Renal pelvis (tissue), 12 donors: ENCODE measurements at places on chromosomes 2 and 18. TPM values are rescaled to one million over a fixed set of nuclear protein-coding genes. Genes with fewer than 3 reads are reported as not detected.

CYS1 gene
- 118 TPM for polyA plus RNA-seq

DNA sequence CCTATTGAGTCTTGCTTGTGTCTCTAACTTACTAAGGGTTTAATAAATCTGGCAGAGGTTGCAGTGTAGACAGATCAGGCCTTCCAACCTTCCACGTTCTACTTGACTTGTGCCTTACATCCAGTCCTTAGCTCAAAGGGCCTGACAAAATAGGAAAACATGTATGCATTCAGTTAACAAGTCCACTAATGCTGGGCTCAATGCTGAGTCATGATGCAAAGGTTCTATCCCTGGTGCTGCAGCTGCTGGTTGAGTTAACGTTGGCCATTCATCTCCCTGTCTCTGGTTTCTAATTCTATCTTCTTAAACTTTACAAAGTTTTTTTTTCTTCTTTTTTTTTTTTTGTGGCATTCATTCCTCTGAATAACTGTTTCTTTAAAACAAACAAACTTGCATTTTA lies 46.3 kb upstream of the ITGB6 start:
- no peak for DNase-seq

GRCh38 chr18:2551425-2551824 lies 19.9 kb downstream of the METTL4 start:
- no peak for DNase-seq

STAT4 gene
- 9.9 TPM for polyA plus RNA-seq

GRCh38 chr2:158995677-158996049 lies 27.2 kb downstream of the TANC1 start:
- no peak for DNase-seq

DNA sequence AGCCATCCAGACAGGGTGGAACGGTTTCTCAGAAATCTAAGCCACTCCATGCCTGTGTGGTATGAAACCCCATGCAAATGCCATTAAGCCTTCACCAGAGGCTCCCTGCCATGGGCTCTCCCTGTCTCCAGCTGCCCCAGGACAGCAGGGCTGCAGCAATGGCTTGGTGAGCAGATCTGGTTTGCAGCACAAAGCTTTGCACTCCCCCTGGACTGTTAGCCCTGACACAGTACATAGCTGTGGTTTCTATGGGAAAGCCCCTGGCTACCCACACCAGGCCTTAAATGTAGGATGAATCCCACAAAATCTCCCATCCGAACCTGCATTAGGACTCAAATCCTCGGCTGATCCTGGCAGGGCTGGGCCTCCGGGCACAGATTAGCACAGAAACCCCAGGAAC lies 291.6 kb downstream of the TNS1 start:
- no peak for DNase-seq

DNA sequence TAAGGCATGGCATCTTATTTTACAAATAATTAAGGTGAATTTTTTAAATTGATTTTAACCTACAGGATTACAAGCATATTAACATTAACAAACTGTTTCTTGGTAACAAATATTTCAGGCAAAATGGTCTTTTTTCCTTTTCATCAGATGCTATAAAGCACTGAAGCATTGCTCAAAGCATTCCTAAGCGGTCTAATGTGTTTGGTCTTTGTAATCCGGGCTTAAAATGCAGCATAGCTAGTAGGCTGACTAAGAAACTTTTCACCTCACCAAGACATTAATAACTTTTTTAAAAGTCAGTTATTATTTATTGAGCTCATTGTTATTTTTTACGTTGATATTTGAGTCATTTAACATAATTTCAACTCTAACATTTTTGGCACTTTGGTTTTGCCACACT lies 538.8 kb upstream of the SLC39A10 start:
- DNase-seq: no peak

GRCh38 chr2:117850015-117850414 lies 35.5 kb downstream of the DDX18 start:
- DNase-seq: no peak

GRCh38 chr2:218249691-218250090 lies 11.1 kb upstream of the GPBAR1 start:
- no peak for DNase-seq

DNA sequence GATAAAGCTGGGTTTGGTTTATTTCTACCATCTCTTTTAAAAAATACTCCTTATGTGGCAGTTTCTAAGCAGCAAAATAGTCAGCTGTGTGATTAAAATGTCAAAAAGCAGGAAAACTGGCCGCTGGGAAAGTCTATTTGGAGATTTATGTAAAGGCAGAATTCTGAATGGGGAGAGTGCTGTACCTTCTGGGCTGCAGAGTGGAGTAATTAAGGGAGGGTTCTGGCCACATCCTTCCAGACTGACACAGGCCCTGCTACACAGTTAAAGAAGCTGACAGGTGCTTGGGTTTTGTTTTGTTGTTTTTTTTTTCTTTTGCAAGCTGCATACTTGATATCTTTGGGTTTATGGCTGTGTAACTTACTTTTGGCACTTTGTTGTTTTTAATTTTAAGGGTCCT lies 157.2 kb downstream of the WDSUB1 start:
- DNase-seq: no peak

GRCh38 chr2:36659872-36660312 lies 36.6 kb upstream of the VIT start:
- DNase-seq: no peak

- peak; percentile 61 for DNase-seq
These were observed 132.8 kb downstream of the THADA start for GRCh38 chr2:43462866-43463641.

- DNase-seq: no peak
These were observed 233.3 kb downstream of the SETBP1 start for GRCh38 chr18:44914028-44914427.

DNA sequence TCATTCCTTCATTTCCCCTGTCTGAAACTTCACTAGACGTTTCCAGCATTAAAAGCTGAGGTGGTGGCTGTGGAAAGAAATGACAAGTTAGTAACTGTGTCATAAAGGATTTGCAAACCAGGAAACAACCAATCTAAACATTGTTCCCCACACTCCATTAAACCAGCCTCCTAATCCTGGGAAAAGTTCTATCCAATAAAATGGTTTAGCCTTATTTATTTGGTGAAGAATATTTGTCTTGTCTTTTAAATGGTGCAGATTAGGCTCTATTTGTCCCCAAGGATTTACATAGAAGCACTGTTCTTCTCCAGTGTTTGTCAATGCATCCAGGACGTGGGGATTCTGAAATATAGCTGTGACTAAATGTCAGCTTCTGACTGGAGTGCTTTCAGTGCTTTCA lies 10.5 kb upstream of the DPP4 start:
- no peak for DNase-seq

DNA sequence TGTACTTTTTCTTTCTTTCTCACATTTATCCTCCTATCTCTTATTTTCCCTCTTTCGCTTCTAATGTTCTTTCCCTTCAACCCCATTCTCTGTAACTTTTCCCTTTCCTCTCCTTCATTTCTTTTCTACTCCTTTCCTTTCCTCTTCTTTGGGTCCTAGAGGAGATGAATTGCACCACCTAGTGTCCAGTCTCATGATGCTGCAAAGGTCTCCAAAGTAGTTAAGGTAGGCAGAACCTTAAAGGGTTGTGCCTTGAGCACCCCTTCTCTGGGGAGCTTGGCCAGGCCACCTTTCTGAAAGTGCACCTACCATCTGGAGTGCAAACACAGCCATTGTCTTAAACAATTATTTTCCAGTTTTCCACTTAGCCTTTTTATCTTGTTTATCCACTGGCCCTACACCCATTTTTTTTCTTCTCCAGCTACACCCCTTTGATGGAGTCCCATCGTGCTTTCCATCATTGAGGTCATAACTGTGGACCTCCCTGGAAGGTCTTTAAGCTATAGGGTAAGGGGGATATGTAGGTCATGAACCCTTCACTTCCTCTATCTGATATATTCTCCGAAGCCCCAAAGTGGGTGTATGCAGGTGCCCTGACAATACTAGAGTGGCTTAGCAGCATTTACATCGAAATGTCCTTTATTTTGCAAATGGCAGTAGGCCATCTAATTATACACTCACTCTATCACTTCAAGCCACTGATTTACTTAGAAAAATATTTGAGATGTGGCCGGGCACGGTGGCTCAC lies 155.9 kb downstream of the ESCO1 start:
- peak; percentile 42 for DNase-seq

IL18RAP gene
- polyA plus RNA-seq: 0.17 TPM

- no peak for DNase-seq
These were observed 408.7 kb upstream of the HS6ST1 start for GRCh38 chr2:128727404-128727803.

ERICH2 gene
- 1.7 TPM for polyA plus RNA-seq

- no peak for DNase-seq
These were observed 9.3 kb upstream of the ATL2 start for GRCh38 chr2:38386377-38386776.

EIF5B gene
- polyA plus RNA-seq: 76.2 TPM

GRCh38 chr2:44169155-44169898 lies 652 bp downstream of the PPM1B start:
- DNase-seq: peak; percentile 34

EPAS1 gene
- 35.5 TPM for polyA plus RNA-seq

DNA sequence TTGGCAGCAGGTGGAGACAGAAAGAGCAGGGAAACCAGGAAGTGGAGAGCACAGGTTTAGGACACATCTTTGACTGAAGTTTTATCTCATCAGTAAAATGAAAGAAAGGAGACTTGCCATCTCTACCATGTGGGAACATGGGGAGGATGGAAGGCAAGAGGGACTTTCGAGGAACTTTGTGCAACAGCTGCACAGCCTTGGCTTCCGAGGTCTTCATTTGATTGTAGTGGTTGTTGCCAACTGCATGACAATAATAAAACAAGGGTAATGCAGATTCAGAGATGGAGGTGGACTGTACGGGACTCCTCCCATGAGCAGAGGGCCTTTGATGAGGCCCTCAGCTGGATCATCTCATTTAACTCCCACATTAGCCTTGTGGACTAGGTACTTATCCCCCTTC lies 49.3 kb upstream of the FZD7 start:
- no peak for DNase-seq
